ENCODE measurements at places on chromosomes 11 and 22.

DNA sequence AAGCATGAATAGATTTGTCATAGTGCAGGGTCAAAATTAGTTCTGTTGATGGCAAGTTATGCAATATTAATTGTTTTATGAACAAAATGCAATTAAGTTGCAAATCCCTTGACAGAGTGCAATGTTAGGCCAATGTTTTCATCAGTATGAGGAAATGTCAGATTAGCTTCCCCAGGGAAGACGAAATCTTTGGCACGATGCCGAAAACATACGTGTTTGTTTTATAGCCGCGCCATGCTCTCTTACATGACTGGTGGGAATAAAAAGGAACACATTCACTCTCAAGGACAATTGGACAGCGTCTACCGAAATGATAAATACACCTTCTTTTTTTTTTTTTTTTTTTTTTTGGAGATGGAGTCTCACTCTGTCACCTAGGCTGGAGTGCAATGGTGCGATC lies 27.0 kb downstream of the MFNG start:
- DNase-seq = no peak

GRCh38 chr11:1516273-1517067 lies 29.9 kb upstream of the MOB2 start:
- DNase-seq = no peak

GRCh38 chr22:45285263-45286058 lies 712 bp downstream of the UPK3A start:
- DNase-seq = no peak

DNA sequence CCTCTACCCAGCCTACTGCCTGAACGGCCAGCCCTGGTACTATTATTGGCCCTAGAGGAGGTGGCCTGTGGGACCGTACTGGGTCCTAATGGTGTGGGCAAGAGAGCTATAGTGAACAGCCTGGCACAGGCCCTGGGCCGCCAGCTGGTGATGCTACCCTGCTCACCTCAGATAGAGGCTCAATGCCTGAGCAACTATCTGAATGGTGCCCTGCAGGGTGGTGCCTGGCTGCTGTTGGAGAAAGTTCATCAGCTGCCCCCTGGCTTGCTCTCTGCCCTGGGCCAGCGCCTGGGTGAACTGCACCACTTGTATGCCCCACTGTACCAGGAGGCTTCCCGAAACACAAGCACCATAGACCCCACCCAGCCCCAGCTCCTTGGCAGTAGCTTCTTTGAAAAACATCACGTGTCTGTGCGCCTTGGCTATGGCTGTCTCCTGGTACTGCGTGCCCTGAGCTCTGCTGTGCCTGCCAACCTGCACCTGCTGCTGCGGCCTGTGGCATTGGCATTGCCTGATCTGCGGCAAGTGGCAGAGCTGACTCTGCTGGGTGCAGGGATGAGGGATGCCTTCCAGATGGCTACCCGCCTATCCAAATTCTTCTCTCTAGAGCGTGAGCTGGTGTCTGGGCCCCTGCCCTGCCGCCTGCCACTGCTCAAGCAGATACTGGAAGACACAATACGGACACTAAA lies 49.0 kb downstream of the DNHD1 start:
- DNase-seq = no peak

- no peak for DNase-seq
These were observed 46.0 kb upstream of the PPARA start for GRCh38 chr22:46104170-46104880.

DNA sequence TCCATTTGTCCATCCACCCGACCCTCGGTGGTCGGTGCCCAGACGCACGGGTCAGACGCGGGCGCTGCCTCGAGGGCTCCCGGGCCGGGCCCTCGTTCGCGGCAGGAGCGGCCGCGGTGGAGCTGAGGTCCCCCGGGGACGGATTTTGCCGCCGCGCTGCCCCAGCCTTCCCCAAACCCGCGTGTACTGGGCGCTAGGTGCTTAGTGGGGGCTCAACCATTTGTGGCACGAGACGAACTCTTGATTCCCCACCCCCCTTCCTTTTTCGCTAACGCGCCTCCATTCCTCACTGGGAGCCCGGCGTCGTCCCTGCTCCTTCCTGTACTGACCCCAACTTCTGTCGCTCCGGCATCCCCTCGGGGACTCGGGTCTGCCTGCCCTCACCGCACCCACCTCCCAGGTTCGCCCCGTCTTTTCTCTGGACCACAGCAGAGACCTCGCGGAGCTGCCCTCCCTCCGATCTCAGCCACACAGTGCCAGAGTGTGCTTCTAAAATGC lies 789 bp upstream of the CBX7 start:
- no peak for DNase-seq

DNA sequence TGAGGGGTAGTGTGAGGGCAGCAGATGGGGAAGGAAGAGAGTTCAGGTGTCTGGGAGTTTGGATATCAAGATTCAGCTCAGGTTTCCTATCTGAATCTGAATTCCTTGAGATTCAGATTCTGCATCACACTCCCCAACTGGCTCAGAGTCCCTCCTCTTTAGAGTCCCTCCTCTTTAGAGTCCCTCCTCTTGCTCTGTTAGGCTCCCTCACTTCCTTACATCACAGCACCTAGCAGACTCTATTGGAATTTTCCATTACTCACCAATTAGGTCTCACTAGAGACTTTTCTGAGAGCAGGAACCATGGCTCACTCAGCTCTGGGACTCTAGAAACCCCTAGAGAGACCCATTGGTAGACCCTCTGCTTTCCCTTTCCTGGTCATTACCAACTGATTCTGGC lies 303.4 kb upstream of the SYN3 start:
- DNase-seq = no peak

- no peak for DNase-seq
These were observed 1.2 kb upstream of the LRRC32 start for GRCh38 chr11:76671626-76672309.

- DNase-seq = no peak
These were observed 134.6 kb upstream of the RCN1 start for GRCh38 chr11:31956310-31956709.

- no peak for DNase-seq
These were observed 122.6 kb downstream of the ABTB2 start for GRCh38 chr11:34235189-34235588.

- DNase-seq = peak; percentile 47
These were observed 545.0 kb downstream of the ETS1 start for GRCh38 chr11:128042290-128042751.

- no peak for DNase-seq
These were observed 273.9 kb downstream of the TBC1D22A start for GRCh38 chr22:47036352-47036751.

GRCh38 chr11:68138237-68138636 lies 17.0 kb upstream of the CHKA start:
- DNase-seq = no peak

Data from SW480 (cell line).